ENCODE measurements at places on chromosomes 4 and X.
A peak's percentile ranks its signal among the peaks of the same experiment; 100 is the strongest.

- DNase-seq, result no peak
Observed at GRCh38 chr4:2269206-2269531, 7.3 kb upstream of the MXD4 start.

DNA sequence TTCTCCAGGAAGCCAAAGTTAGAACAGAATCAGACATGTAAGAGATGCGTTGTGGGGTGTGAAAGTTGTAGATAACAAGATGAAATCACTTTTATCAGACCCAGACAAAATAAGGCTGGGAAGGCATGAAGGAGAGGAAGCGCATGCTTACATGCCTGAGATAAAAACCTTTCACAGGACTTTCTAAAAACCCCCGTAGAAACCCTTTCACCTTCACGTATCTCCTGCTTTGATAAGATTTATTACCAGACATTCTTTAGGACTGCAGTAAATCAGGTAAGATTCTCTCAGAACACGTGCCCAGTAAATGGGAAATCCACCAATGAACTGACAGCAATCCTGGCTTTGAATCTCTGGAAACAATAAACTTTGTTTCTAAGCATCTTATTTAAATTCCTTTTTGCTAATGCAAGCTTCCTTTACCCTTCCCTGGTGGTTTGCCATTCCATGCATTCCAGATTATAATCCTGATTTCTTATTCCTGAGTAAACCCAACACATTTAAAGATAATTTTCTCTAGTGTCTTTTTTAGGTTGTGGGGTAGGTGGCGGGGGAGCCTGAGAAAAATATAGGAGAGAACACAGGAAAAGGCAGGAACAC lies 254.6 kb upstream of the LDB2 start:
- DNase-seq, result no peak

GRCh38 chr4:176038789-176039188 lies 26.9 kb upstream of the WDR17 start:
- no peak for DNase-seq

DNA sequence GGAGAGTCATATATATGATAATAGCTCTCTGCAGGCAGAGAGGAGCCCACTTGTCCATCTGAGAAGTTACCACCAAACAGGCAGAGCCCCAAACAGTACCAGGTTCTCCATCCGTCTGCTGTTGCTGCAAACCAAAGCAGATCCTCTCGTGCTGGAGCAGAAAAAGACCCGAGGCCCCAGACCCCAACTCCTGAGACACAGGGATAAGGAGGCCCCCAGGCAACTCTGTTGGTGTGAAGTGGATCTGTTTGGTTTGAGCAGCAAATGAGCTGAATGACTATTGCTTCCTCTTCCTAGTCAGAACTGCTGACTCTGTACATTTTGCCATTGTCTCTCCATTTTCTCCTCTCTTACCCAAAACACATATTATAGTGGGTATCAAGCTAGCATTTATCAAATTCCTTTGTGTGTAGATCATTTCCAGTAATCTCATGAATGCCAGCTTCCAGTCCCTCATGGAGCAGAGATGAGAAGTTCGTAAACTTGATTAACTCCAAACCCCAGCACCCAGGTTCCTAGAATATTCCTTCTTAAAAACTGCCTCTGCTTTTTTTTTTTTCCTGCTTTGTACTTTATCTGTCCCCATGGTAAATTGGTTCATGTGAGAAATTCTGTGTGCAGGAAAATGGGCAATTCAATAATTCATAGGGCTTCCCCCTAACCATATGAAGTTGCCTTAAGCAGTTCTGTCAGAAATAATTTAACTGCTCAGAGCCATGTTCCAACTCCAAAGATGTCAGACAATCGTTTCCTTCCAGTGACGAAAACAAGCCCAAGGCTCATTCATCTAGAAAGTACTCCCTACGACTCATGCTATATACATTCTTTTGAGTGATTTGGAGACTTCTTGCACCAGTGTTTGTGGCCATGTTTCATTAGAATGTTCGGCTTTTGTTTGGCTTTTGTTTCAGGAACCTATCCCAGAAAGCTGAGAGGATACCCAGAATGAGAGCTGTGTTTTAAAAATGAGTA lies 98.6 kb upstream of the ATXN3L start:
- no peak for DNase-seq

GRCh38 chr4:185716577-185717376 lies 95.2 kb downstream of the SORBS2 start:
- DNase-seq, result no peak

- no peak for DNase-seq
Observed at GRCh38 chr4:93777081-93777460, 51.5 kb upstream of the ATOH1 start.

- DNase-seq, result no peak
Observed at GRCh38 chrX:76434103-76434741, 6.7 kb downstream of the MAGEE1 start.

GRCh38 chr4:158410272-158410671 lies 111.4 kb upstream of the RXFP1 start:
- no peak for DNase-seq

DNA sequence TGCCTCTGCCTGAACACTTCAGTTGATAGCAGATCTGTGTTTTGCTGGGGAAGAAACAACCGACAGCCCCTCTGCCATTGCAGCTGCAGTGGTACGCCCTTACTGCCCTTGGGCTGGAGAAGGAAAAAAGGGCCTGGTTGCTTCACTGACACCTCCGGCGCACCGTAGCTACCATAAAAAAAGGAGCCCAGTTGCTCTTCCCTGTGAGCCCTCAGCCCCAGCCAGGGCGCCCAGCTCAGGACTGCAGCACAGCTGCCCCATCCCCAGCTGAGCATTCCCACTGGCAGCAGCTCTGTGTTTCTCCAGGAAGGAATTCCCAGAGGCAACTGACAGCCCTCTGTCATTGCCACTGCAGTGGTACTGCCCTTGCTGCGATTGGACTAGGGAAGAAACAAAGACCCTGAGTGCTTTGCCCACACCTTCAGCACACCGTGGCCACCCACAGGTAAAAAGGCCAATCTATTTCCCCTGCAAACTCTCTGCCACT lies 142.7 kb downstream of the DKK2 start:
- no peak for DNase-seq

- DNase-seq, result no peak
Observed at GRCh38 chr4:176874721-176875445, 82.2 kb upstream of the VEGFC start.

DNA sequence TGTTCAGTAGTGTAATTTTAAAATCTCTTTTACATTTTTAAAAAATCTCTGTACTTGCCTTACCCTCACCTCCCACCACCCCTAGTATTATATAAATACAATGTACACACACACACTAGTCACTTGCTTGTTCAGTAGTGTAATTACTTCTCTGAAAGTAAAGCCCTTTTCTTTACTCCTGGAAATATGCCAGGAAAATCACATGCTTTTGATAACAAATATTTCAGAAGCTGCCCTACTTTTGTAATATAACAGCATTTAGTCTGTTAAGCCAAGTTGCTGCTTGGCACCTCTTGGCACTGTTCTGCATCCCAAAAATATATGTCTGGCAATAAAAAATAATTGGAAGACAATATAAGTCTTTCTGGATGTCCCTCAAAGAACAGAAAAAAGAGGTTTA lies 172.8 kb upstream of the APOOL start:
- DNase-seq, result no peak

DNA sequence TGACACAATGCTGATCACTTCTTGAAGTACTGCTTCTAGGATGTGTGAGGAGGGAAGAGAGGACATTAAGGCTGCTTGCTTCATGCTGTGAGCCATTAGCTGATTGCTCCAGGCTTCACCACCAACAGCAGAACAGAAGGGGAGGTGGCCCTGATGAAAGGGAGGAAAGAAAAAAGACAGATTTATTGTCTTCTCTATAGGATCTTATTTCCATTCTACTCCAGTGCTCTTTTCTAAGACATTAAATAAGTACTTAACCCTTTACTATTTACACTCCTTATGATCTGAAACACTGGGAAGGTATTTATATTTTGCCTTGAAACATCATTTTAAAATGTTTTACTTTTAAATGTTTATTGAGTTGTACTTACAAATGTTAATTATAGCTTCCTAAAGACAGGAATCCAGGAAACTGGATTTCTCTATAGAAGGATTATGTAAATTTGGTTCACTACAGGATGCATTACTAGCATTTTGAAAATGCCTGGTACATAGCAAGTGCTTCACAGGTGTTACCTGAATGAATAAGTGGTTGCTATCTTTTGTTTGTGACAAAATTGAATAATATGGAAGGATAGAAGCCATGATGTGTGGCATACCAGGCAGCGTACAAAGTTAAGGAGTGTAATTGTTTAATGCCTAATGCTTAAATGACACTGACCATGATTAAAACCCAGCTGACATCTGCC lies 680.9 kb upstream of the ATOH1 start:
- no peak for DNase-seq

GRCh38 chr4:8352368-8353157 lies 83.0 kb downstream of the HTRA3 start:
- DNase-seq, result no peak

- no peak for DNase-seq
Observed at GRCh38 chr4:65653740-65654361, 16.4 kb downstream of the EPHA5 start.

- no peak for DNase-seq
Observed at GRCh38 chrX:74351760-74352159, 47.8 kb downstream of the ZCCHC13 start.

DNA sequence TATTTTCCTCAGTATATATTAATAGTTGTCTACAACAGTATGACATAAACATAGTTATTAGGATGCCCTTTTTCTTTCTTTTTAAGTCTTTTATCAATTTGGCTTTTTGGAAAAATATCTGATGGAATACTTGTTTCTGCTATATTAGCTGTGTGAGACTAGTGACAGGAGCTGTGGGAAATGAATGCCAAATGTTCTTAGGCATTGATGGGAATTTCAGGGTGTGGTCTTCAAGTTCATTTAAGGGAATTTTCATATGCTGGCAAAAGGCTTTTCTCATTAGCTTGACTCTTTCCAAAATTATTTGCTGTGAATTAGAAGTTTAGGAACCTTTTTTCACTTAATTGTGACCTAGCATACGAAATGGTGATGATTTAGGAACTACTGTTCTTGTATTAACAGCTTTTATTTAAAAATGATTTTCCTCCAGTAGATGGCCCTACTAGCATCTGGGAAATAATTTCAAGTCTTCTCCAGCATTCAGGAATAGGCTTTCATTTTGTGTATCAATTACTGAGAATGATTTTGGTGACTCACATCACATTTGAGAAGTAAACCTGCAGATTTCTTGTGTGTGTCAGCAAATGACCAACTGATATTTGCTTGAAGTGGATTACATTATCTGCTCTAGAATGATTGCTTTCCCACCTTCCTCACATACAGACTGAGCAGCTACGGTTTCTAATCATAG lies 70.9 kb downstream of the HTT start:
- no peak for DNase-seq

DNA sequence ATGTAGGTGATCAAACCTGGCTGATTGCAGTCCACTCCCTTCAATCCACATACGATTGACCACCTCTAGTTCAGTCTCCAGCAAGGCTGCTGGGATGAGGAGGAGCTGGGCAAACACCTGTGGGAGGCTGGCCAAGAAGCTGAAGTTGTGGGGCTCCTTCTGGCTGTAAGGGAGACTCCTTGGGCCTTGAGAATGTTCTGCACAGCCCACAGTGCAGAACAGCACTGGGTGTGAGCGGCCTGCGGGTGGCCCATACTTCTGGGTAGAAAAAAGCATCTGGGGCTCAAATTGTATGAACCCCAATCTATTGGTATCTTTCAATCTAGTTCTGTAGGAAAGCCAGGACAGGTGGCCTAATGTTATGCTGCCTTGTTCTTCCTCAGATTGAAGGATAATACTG lies 1608.8 kb upstream of the PCDH10 start:
- no peak for DNase-seq

DNA sequence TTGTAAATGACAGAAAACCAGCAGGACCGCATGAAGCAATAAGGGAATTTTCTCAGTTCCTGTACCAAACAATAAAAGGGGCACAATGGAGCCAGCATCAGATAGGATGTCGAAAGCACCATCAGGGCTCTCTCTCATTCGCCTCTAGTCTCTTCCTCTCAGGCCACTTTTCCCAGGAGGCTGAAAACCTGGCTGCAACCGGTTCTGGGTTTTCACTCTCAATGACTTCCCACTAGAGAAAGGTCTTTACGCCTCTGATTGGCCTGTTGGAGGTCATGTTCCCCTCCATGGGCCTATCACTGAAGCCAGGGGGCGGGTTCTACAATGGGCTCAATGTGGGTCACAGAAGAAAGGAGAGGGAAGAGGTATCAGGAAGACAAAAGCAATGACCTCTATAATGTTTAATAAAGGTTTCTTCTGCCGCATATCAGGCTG lies 29.3 kb downstream of the ZNF827 start:
- no peak for DNase-seq

- DNase-seq, result peak; percentile 47
Observed at GRCh38 chr4:69823481-69824186, 36.3 kb downstream of the SULT1E1 start.

DNA sequence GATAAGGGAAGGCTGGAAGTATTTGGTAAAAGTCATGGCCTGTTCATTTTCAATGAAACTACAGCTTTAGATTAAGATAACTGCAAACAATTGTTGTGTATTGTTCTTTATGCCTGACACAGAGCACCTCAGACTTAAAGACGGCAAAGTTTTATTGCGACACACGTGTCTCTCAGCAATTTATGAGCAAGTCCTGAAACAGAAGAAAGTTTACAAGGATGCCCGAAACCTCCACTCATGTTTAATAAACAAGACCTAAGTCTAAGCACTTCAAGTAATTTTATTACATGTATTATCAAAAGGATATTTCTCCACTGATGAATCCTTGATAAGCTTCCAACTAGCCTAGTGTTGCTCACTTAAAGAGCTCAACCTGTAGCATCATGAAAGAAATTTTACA lies 51.0 kb downstream of the DHX15 start:
- DNase-seq, result no peak

DNA sequence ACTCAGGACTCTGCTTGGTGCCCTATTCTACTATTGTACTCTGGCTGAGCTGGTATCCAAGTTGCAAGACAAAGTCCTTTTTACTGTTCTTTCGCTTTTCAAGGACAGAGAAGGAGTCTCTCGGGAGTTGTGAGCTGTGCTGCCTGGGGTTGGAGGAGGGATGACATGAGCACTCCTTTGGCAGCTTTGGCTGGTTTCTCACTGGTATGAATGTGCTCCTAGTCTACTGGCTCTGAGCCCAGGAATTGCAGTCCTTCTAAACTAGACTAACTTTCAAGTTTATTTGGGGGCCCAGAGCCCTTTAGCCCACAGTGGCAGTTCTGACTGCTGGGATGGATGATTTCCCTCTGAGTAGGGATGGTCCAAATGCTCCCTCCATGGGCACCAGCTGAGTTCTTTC lies 997.1 kb downstream of the RAB28 start:
- DNase-seq, result no peak

- DNase-seq, result no peak
Observed at GRCh38 chr4:5887361-5888221, 5.3 kb downstream of the CRMP1 start.

DNA sequence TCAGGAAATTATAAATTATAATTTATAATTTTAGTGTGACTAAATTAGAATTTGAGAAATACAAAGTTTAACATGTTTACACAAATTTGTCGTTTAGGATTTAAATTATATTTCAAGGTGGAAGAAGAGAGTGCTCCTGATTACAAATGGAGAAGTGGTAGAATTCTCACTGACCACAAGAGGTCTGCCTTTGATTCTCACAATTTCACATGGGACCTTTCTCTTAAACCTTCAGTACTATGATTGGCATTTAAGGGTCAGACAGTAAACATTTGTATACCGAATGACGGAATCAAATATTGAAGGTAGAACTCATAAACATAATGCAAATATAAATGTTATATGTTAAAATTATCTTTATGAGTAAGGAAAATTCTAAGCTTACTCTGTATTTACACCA lies 171.7 kb downstream of the SLIT2 start:
- no peak for DNase-seq
